ENCODE measurements at places on chromosomes 16 and 17.

- DNase-seq = no peak
Measured at GRCh38 chr17:32493976-32494513, 7.3 kb downstream of the CDK5R1 start.

GRCh38 chr17:489758-490329 is 137.2 kb upstream of the RPH3AL start:
- peak; percentile 38 for DNase-seq

GRCh38 chr17:77737442-77738265 is 220.8 kb upstream of the TNRC6C start:
- DNase-seq = no peak

GRCh38 chr17:27930000-27930399 is 36.8 kb upstream of the LYRM9 start:
- DNase-seq = no peak

DNA sequence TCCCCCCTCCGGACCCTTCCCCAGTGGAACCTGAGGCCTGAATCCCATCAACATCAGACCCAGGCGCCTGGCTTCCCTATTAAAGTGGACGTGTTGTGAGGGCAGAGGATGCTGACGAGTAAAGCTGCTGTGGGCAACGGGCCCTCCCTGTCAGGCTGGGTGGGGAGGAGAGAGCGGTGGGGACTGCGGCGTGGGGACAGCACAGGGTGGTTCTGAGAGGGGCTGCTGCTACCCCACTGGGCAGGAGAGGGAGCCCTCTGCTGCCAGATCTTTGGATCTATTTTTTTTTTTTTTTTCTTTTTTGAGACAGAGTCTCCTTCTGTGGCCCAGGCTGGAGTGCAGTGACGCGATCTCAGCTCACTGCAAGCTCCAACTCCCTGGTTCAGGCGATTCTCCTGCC is 5.9 kb downstream of the CA5A start:
- no peak for DNase-seq

- no peak for DNase-seq
Measured at GRCh38 chr17:50531428-50532025, 1.0 kb upstream of the EPN3 start.

GRCh38 chr16:1337486-1337885 is 4.0 kb downstream of the BAIAP3 start:
- no peak for DNase-seq

- DNase-seq = no peak
Measured at GRCh38 chr16:1013593-1013900, 32.0 kb downstream of the SOX8 start.

DNA sequence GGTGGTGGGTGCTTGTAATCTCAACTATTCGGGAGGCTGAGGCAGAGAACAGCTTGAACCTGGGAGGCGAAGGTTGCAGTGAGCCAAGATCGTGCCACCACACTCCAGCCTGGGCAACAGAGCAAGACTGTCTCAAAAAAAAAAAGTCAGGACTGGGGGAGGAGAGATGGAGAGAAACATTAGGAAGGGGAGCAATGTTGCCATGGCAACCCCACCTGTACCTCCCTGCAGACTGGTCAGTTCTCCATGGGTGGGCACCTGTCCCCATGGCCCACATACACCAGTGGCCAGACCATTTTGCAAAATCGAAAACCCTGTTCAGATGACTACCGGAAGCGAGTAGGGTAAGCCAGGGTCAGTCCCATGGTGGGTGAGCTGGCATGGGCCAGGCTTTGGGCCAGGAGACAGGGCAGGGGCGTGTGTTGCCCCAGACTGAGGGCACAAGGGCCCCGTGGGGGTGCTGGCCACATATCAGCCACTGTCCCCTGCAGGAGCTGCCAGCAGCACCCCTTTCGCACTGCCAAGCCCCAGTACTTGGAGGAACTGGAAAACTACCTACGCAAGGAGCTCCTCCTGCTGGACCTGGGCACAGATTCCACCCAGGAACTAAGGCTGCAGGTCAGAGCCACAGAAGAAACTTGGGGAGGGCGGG is 14.0 kb downstream of the TSNAXIP1 start:
- DNase-seq = no peak

DNA sequence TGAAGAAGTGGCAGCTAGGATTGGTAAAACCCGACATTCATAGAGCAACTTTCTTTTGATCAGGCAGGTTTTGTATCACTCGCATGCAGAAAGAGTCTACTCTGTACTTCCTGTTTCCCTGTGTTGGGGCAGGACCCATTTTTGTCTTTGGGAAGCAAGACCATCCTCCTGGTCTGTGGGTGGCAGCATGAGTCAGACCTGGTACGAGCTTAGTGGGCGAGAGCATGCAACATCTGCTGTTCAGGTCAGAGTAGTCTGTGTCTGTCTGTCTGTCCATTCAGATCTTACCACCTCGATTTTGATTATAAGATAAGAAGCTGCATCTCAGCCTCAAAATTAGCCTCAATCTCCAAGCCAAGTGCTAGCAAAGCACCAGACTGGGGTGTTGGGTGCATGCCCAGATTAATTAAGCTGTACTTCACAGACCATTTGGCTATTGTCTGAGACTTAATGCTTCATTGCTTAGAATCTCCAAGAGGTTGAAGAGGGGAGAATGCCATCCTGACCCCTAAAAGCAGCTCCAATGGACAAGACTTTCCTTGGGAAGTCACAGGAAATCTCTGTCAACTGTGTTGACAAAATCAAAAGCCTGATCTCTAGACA is 110.9 kb downstream of the XYLT1 start:
- peak; percentile 49 for DNase-seq

DNA sequence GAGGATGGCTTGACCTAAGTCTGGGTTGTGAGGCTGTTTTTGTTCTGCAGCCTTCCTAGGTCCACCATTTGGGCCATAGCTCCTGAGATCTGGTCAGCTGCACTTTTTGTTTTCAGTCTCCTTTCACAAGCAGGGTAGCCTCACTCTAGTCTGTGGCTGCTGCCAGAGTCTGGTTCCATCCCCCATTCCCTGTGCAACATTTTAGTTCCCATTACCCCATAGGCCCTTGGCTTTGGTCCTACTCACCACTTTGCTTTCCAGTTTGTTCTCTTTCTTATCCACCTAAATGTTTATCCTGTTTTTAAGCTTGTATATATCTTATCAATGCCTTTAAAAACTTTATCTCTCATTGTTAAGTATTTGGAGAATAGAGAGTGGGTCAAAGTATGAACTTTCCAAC is 6.5 kb upstream of the XYLT2 start:
- DNase-seq = no peak

- no peak for DNase-seq
Measured at GRCh38 chr17:37485938-37486570, 3.6 kb upstream of the DUSP14 start.

- peak; percentile 23 for DNase-seq
Measured at GRCh38 chr17:19502517-19502916, 31.1 kb upstream of the SLC47A1 start.

- no peak for DNase-seq
Measured at GRCh38 chr17:17765359-17766076, 71.3 kb downstream of the SREBF1 start.

DNA sequence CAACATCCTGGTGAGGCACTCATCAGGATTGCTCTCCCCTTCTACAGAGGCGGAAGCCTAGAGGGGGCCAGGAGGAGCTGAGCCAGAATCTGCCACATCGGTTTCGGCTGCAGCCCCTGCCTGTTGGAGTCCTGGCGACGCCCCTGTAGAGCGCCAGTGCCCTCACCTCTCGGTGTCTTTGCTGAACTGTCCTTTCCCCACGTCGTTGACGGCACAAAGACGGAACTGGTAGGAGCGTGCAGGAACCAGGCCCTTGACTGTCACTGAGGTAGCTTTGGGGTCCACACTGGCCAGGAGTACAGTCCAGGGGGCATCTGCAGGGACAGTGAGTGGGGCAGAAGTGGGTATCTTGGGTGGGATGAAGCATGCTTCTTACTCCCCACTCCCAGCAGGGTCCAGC is 110.3 kb upstream of the CDC42EP4 start:
- DNase-seq = no peak

DNA sequence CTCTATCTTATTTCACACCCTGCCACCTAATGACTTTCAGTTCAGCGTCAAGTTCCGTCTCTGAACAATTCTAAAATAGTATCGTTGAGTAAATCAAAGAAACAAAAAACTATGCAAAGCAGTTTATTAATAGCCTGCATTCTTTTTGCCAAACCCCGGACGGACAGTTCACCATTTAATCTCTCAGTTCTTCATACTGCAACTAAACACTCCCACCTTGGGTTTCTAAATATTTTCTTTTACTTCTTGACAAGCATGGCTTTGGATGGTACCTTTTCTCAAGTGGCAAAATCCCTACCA is 1.2 kb downstream of the MYH11 start:
- DNase-seq = no peak

GRCh38 chr17:13478326-13478830 is 123.4 kb downstream of the HS3ST3A1 start:
- no peak for DNase-seq

GRCh38 chr17:79630126-79630525 is 19.3 kb upstream of the RBFOX3 start:
- no peak for DNase-seq

DNA sequence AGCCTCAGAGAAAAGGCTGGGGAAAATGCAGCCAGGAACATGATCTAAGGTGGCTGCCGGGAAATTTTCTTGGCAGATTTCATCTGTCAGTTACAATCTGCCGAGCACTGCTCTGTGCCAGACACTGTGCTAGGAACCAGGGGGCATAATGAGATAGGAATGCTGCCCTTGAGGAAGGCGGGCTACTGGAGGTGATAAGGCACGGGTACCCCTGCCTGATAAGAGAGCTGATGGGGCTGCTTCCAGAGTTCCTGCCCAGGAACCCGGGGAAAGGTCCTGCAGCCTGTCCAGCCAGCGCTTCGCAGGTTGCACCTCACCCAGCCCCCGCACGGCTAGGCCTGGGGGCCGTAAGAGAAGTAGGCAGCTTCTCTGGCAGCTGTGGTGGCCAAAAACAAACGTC is 3.1 kb downstream of the SCNN1G start:
- no peak for DNase-seq

DNA sequence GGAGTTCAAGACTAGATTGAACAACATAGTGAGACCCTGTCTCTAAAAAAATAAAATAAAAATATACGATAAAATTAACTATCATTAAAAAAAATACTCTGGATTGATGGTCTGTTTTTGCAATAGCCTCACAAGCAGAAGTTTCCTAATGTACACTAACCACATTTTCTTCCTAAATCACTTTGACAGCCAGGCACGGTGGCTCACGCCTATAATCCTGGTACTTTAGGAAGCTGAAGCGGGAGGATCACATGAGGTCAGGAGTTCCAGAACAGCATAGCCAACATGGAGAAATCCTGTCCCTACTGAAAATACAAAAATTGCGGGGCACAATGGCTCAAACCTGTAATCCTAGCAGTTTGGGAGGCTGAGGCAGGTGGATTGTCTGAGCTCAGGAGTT is 64.7 kb downstream of the HELZ start:
- no peak for DNase-seq

DNA sequence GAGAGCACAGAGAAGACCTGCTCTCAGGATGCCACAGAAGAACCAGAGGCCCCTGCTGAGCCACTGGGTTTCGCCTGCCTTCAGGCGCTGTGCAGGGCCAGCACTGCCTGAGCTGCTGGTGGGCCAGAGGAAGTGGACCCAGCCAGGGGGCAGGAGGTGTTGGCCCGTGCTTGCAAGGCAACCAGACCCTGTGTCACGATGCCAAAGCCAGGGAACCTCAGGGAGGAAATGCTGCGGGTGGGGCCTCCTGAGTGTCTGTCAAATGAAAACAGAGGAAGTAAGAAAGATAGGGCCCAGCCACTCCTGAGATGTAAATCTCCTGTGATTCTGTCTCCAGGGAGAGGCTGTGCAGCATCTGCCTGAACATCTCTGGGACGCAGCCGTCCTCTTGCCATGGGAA is 58.1 kb upstream of the ADORA2B start:
- DNase-seq = no peak

DNA sequence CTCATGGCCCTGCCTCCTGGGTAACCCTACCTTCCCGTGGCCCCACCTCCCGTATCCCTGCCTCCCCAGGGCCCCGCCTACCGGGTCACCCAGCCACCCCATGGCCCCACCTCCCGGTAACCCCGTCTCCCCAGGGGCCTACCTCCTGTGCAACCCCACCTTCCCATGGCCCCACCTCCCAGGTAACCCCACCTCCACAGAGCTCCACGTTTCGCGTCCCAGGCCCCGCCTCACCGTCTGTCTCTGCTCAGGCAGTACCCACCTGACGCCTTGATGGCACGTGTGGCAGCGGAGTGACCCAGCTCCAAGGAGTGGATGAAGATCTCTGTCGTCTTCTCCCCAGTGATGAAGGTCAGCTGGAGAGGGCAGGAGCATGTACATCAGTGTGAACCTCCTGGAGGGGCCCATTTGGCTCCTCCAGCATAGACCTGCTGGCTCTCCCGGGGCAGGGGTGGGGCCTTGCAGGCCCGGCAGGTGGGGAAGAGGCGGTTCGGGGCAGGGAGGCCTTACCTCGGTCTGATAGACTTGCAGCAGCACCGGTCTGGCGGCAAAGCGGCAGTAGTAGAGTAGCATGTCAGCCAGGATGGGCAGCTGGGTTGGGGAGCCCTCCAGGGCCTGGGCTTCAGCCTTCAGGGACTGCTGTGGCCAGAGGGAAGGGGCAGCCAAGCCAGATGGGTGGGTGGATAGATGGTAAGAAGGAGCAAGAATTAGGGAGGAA is 18.7 kb upstream of the PIK3R6 start:
- no peak for DNase-seq

DNA sequence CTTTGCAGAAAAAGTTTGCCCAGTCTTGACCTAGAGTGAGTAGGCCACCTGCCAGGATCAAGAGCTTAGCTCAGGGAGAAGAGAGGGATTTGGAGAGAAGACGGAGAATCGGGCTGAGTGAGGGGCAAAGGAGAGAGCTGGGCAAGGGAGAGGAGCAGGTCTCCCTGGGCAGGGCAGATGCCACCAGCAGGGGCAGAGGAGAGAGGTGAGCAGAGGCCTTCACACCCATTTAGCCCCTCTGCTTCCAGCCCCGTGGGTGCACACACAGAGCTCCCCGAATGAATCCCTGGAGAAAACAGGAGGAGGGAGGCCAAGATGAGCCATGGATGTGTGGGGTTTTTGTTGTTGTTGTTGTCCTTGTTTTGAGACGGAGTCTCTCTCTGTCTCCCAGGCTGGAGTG is 29.2 kb downstream of the TBX4 start:
- no peak for DNase-seq

DNA sequence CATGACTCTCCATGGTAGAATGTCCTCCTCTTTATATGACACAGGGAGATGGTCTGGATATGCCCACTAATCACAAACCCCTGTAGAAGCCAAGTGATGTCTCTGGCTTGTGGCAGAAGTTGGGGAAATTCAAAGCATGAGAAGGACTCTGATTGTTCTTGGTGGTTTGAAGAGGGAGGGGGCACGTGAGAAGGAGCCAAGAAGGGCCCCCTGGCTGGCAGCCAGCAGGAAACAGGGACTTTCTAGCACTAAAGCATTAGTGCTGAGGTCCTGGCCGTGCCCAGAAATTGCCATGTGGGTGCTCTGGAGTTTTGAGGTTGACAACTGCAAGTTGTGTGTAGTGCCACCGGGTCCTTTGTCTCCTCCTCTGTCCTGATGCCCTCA is 199.9 kb downstream of the LGALS9B start:
- peak; percentile 19 for DNase-seq
